NCI-H1694 (cell line): ENCODE measurements at places on chromosomes 3 and 15.

- DNase-seq = no peak
Measured at GRCh38 chr3:194150252-194150934, 14.4 kb downstream of the HES1 start.

GRCh38 chr15:64925335-64926330 lies 13.9 kb downstream of the ANKDD1A start:
- no peak for DNase-seq

GRCh38 chr15:91304786-91305185 lies 204.7 kb downstream of the SV2B start:
- no peak for DNase-seq

- DNase-seq = no peak
Measured at GRCh38 chr3:5036858-5037257, 57.6 kb downstream of the BHLHE40 start.

DNA sequence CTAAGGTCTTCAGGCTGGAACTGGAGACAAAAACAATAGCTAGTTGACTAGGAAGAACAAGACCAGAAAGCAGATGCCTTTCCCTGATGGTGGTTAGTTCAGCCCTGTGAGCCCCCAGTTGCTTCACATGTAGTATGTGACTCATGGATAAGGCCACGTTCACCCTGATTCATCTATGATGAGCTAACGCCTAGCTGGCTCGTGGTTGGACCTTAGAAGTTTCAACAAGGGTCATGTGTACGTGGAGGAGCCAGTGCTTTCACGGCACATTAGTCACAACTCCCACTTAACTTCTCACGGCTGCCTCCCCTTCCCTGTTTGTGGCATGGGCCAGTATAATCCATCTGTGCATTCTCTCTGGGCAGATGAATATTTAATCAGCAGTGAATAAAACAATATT lies 20.6 kb downstream of the COL8A1 start:
- no peak for DNase-seq

DNA sequence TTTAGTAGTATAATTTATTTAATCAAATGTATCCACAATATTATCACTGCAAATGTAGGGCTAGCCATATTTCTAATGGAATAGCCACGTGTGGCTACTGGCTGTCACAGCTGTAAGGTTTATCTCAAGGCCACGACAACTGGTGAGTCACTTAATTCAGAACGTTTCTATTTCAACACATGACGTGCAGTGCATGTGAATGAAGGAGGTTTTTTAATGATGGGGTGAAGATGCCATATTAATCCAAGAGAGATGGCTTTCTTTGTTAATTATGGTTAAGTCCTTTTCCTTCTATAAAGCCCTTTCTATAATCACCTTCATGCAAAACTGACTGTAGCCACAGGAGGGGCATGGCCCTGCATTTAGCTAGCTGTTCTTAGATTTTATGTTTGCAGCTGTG lies 212.0 kb downstream of the FEZF2 start:
- DNase-seq = no peak

DNA sequence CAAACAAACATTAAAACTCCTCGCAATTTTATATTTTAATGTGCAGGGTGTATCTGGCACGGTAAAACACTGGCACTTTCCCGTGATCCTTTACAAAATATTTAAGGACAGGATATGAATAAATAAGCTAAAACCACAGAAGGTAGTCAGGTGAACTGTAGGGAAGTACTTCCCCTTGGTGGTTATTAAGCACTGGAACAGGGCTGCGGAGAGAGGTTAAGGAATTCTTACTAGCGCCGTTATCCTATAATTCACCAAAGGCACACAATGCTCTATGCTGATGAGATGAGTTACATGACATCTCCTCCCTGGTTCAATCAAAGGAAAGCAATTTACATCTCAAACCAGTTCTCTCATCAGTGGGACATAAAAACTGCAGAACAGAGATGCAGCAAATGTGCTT lies 289.8 kb downstream of the ZBTB20 start:
- DNase-seq = no peak

DNA sequence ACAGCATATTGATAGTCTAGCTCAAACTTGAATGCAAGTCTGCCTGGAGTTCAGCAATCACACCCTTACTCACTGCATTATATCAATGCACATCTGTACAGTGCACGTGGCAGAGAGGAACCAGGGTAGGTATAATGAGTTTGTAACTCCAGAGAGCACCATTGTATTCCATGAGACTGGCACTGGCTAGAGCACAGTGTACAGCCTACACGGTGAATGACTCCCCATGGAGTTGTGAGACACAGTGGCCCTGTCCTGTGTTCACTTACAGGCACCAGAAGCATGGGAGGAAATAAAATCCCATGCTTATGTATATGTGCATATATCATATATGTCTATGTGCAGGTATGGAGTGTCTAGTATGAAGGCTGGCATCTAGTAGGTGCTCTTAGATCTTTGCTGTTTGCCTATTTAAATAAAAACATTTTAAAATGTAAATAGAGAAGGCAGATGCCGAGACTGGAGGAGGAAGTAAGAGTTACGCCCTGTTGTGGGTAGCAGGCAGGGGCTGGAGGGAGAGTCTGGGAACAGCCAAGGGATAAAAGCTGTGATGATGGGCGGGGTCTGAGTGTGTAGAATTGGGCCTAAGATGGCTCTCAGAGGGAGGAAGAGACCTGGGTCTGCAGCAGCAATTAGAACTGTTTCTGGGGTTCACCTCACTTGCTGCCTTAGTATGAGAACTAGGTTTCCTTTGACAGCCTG lies 360.7 kb upstream of the ICE2 start:
- DNase-seq = no peak

- DNase-seq = no peak
Measured at GRCh38 chr3:5202222-5202621, 14.7 kb downstream of the EDEM1 start.

DNA sequence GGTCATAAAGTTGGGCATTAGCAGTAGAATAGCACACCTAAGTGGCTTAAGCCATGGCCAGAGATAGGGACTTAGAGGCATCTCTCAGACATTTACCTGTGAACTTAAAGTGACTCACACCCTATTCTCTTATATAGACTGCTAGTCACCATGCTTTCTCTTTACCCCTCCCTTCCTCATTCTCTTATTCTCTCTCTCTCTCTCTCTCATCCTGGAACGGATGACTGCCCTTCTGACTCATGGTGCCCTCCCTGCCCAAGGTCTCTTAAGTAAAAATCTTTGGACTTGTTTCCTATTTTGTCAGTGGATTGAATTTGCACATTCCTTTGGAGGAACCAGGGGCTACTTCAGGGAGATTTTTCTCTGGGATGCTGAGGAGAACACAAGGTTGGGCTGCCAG lies 58.8 kb downstream of the NPAP1 start:
- no peak for DNase-seq

- no peak for DNase-seq
Measured at GRCh38 chr3:130979117-130979516, 47.5 kb downstream of the ASTE1 start.

DNA sequence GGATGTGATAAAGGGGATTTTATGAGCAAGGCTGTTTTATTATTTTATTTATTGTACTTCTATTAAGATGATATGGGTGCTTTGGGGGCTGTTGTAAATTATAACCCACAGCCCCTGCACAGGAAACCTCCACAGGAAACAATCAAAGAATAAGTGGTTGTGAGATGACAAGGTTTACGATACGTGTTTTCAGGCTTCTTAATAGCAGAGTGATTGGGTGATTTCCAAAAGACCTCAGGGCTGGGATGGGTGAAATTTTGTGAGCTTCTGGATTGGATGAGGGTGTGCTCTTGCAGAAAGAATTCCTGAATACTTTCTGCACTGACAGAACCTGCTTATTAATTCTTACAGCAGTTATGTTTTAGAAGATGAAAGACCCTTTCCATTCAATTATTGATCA lies 21.4 kb downstream of the CHL1 start:
- no peak for DNase-seq

DNA sequence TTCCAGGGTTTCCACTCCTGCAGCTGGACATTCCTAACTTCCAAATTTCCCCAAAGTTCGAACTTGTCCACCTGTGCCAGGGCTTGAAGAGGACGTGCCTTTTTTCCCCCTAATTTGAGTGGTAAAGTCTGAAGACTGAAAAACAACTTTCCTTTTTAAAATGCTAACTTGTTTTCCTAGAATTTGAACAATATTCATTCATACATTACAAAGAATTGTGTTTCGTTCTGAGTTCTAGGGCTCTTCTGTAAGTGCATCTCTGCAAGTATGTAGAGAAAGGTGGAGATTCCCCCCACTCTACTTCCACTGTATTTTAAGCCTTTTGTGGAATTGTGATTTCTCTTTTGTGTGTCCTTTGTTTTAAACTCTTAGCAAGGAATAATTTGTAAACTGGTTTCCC lies 9.4 kb downstream of the DPH3 start:
- no peak for DNase-seq

DNA sequence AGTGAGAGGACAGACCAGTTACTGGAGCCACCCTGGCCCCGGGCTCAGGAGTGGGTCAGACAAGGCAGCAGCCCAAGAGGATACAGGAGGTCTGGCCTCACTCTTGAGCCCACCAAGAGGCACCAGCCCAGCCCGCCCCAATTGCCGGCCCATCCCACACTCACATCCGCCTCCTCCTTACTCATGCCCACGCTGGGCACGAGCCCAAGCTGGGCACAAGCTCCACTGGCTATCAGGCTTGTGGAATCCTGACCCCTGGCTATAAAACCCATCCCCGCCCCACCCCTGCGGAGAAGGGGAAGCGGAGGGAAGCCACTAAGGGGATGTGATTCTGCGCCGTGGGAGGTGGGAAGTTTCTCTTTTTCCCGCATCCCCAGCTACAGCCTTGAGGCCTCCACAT lies 25.9 kb downstream of the ADCY5 start:
- DNase-seq = no peak

DNA sequence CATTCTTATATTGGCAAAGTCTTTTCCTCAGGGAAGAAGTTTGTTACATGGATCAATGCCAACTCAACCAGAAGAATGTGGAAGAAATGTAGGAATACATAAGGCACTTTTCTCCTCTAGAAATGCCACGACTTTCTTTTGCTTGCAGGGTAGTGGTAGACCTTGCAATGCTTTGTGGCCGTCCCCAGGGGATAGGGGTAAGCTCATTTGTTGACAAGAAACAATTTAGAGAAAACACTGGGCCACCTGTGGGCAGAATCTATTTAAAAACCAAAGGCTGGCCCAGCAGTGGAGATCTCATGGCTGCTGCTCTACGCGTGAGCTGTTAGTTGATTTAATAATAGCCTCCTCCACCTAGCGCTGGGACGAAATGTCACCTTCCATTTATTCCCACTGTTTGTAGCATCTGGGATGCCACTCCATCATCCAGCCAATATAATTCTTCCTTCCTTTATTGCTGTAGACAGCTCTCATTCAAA lies 64.6 kb upstream of the PFN2 start:
- DNase-seq = no peak

GRCh38 chr3:157610876-157611535 lies 107.8 kb upstream of the VEPH1 start:
- no peak for DNase-seq

DNA sequence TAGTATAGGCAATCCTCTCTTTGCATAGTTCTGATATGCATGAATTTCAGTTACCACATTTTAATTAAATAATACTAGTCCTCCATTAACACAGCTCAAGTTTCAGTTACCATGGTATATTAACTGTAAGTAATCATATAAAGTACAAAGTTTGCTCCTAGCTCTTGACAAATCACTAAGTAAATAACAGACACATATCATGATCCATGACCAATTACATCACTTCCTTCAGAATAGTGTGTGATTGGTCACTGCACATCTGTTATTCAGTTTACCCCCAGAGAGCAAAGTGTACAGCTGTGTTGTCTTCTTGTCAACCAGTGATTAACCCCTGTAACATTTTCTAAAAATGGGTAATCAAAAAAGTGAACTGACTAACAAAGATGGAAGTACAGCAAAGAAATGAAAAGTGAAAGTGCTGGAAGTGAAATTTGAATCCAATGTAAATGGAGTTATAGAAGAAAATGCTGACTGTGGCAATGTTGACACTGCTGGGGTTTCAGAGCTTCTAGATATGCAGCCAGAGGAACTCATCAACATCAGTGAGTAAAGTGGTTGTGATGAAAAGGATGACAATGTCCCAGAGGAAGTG lies 30.2 kb upstream of the LEKR1 start:
- no peak for DNase-seq

GRCh38 chr15:53811530-53811929 lies 52.1 kb upstream of the WDR72 start:
- no peak for DNase-seq

DNA sequence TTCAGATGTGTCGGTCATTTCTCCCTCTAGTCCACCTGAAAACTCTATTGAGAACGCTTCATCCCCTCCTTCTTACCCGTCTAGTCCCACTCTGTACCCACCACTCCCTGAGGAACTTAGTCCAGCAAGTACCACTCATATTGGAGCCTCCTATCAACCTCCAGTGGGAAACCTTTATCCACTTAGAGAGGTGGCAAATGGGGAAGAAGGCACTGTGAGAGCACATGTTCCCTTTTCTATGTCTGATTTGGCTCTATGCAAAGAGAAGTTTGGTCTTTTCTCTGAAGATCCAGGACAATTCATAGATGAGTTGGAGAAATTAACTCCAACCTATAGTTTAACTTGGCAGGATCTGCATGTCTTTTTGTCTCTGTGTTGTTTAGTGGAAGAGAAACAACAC lies 17.0 kb upstream of the RPN1 start:
- DNase-seq = no peak

- DNase-seq = no peak
Measured at GRCh38 chr15:42359985-42360384, 684 bp downstream of the CAPN3 start.

- no peak for DNase-seq
Measured at GRCh38 chr3:67093305-67093704, 95.2 kb downstream of the KBTBD8 start.

GRCh38 chr15:66670762-66671580 lies 31.1 kb upstream of the SMAD6 start:
- DNase-seq = no peak

DNA sequence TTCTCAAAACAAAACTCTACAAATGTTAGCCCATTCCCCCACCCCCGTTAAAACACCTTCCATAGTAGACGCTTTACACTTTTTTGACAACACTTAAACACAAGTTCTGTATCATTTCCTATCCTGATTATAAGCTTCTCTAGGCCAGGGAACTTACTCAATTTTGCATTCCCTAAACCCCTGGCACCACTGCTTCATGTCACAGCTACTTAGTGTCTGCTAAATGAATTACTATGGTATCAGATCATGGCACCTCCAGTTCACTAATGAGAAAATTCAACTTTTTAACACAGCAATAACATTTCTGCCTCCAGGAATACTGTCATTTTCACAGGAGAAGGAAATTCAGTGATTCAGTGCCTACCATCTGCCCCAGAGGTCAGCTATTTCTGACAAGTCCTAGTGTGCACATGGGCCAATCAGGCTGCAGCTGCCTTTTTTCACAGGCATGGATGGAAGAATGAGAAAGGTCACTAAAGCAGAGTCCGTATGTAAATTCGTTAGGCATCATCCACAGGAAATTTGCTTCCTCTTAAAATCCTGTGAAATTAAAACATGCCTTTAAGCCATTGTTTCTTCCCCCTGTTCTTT lies 18.5 kb downstream of the SFMBT1 start:
- no peak for DNase-seq

DNA sequence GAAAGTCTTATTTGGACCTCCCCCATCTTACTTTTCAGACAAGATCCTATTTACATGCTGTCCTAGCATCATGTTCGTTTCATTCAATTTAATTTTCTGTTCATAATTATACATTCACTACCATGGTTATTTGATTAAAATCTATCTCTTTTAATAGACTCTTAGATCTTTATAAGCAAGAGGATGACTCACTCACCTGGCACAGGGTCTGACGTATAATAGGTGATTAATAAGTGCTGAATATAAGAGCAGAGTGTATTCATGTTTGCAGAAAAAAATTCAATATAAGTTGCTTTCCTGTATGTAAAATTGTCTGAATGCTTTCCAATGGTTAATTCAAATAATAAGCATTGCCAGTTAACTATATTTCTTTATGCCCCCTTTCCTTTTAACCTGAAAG lies 165.5 kb upstream of the CBLB start:
- DNase-seq = no peak
